ENCODE measurements at places on chromosomes 11 and 22. TPM values are rescaled to one million over a fixed set of nuclear protein-coding genes. Genes with fewer than 3 reads are reported as not detected.

The GAL3ST1 gene
- not detected for total RNA-seq

The PIH1D2 gene
- total RNA-seq: 0.17 TPM

The GPR83 gene
- not detected for total RNA-seq

The CCDC87 gene
- total RNA-seq: 0.07 TPM

The GAL3ST3 gene
- not detected for total RNA-seq

The MGAT3 gene
- total RNA-seq: 11.4 TPM

The MIOX gene
- total RNA-seq: not detected

The MS4A4E gene
- total RNA-seq: not detected

The MARK2 gene
- 62.5 TPM for total RNA-seq

The SLC25A18 gene
- total RNA-seq: not detected

The UNC93B1 gene
- 27.0 TPM for total RNA-seq

The C11orf65 gene
- total RNA-seq: 1.4 TPM

The FRMD8 gene
- total RNA-seq: 45.8 TPM

The MCHR1 gene
- total RNA-seq: not detected

The YPEL1 gene
- total RNA-seq: 13.0 TPM

The ANKRD49 gene
- 25.5 TPM for total RNA-seq

The YPEL4 gene
- 0.86 TPM for total RNA-seq

The THRSP gene
- not detected for total RNA-seq

The TMEM121B gene
- 0.12 TPM for total RNA-seq

The DCDC1 gene
- not detected for total RNA-seq

The ROBO4 gene
- total RNA-seq: not detected

The TRIM49 gene
- not detected for total RNA-seq

The SNAP29 gene
- 30.9 TPM for total RNA-seq

The ACRV1 gene
- not detected for total RNA-seq

The RFPL3 gene
- not detected for total RNA-seq

The MLC1 gene
- total RNA-seq: 0.68 TPM

The IGSF22 gene
- 0.34 TPM for total RNA-seq

The PPP6R3 gene
- 113 TPM for total RNA-seq

The MYO7A gene
- total RNA-seq: not detected

The VPREB1 gene
- total RNA-seq: not detected

The KIRREL3 gene
- not detected for total RNA-seq

The OR8B12 gene
- not detected for total RNA-seq

The GLYATL1 gene
- total RNA-seq: not detected

The OR4A16 gene
- not detected for total RNA-seq

The DBX1 gene
- total RNA-seq: not detected

The ZBTB44 gene
- 56.8 TPM for total RNA-seq

The FAT3 gene
- not detected for total RNA-seq

The MUC6 gene
- total RNA-seq: not detected

The C11orf21 gene
- 68.0 TPM for total RNA-seq

The GLB1L3 gene
- 7.8 TPM for total RNA-seq

The SAA2 gene
- not detected for total RNA-seq

The UCP3 gene
- total RNA-seq: 1.7 TPM

The SCGB1C1 gene
- not detected for total RNA-seq

The APOBEC3A gene
- not detected for total RNA-seq

The FOLR2 gene
- total RNA-seq: not detected

The PGM2L1 gene
- 6.8 TPM for total RNA-seq

The LARGE1 gene
- total RNA-seq: 0.60 TPM

The FOLR1 gene
- not detected for total RNA-seq
